ENCODE measurements at places on chromosomes 16 and 17.

DNA sequence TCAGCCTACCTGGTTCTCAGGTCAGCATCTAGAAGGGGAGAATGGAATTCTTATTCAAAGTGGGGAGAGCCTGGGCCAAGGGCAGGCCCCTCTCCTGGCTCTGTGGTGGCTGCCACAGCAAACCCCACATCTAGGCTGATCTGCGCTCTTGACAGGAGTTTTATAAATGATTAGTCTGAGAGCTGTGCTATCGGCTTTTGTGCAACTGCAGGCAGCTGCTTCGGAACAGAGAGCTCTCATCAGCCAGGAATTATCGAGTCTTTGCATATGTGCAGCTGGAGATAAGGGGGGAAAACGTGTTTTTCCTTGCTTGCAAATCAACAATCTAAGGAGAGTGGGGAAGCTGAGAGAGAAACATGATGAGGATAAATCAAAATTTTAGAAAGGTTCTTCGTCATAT is 91.7 kb downstream of the HS3ST3A1 start:
- DNase-seq = no peak

DNA sequence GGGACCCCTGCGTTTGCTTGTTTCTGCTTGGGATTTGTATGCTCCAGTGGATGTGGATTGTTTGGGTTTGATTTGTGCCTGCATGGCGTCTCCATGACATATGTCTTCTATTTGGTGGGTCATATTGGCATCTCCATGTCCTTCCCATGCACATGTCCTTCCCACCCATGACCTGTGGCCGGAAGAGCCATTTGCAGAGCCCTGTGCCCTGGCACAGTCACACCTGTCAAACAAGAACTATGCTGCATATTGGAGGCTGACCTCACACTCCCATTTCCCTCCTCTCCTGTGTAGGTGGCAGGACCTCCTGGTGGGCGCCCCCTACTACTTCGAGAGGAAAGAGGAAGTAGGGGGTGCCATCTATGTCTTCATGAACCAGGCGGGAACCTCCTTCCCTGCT is 15.8 kb downstream of the ITGA3 start:
- DNase-seq = no peak

DNA sequence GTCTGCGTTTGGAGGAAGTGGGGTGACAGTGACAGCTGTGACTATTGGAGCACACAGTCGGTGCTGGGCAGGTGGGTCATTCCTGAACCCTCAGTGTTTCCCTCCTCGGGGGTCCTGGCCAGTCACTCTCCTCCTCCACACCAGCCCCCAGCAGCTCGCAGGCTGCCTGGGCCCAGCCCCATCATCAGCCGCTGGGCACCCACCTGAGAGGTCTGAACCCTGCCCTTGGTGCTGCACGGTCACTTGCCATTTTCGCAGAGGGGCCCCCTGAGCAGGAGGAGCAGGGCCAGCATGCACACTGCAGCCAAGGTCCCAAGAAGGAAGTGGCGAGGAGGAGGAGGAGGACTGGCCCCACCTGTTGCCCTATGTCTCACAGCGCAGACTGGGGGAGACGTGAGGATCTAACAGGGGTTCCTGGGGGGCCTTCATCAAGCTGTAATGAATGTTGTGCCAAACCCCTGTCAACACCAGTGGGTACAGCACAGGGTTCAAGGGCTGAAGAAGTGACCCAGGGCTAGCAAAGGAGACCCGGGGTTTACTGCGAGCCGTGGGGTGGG is 23.0 kb downstream of the JPH3 start:
- DNase-seq = no peak

DNA sequence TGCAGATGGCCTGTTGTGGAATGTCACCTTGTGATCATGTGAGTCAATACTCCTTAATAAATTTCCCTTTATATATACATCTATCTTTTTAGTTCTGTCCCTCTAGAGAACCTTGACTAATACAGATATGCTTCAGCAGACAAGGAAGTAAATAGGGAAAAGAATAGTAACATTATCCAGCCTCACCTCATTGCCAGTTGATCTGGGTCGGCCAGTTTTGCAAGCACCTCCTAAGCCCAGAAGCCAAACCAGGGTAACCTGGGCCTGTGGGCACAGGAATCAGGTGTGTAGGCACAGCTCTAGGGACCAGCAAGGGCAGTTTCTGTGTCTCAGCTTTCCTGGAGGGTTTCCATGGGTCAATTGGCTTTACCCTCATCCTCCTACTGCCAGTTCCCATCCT is 11.9 kb upstream of the CCL17 start:
- no peak for DNase-seq
